Amygdala (tissue), 56 donors: ENCODE measurements at places on chromosomes 16 and 17.

DNA sequence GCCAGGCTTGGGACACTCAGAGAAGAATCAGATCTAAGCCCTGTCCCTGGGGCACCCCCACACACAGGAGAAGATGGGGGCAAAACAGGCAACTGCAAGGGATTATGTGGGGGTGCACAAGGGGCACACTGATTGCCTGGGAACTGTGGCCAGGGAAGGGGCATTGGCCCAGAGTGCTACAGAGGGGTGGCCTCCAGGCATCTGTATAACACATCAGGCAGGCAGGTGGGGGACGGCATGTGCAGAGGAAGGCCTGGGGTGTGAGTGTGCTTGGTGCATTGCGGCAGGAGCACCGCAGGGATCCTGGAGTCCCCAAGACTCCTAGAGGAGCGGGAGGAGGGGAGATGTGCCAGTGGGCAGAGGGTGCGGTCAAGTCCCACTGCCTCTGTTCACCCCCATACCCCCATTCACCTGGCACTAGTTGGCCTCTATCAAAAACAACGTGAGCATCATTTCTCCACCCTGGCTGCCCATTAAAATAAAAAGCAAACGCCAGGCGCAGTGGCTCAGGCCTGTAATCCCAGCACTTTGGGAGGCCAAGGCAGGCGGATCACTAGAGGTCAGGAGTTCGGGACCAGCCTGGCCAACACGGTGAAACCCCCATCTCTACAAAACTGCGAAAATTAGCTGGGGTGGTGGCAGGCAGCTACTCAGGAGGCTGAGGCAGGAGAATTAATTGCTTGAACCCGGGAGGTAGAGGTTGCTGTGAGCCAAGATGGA lies 41.5 kb downstream of the C16orf82 start:
- no peak for DNase-seq

DNA sequence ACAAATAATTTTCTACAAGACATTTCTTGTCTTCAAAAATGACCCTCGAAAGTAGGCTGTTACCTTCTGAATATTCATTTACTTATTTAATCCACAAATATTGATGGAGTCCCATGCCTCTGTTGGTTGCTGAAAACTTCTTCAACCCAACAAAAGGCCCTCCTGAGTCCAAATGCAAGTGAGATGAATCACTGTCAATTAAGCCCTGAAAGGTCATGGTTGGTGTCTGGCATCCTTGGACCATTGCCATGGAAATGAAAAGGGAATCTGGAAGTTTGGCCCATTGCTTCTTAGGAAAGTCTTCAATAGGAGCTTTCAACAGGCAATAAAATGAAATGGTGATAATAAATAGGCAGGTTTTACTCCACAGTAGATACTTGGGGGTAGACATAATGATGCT lies 364.7 kb upstream of the DYNLRB2 start:
- DNase-seq, result no peak

- DNase-seq, result no peak
Observed at GRCh38 chr17:79565606-79566250, 45.1 kb downstream of the RBFOX3 start.

GRCh38 chr16:15975172-15975571 lies 25.8 kb downstream of the ABCC1 start:
- no peak for DNase-seq

- no peak for DNase-seq
Observed at GRCh38 chr16:3101018-3101840, 2.1 kb upstream of the ZSCAN10 start.
